Endothelial cell of umbilical vein (primary cell): ENCODE measurements at places on chromosomes 16 and 17. TPM values are rescaled to one million over a fixed set of nuclear protein-coding genes. Genes with fewer than 3 reads are reported as not detected.

The STH gene
- total RNA-seq = not detected in 2 replicates

The PLCG2 gene
- 9.6 and 13.6 TPM in 2 replicates for total RNA-seq

The GTF3C1 gene
- 79.3 and 86.1 TPM in 2 replicates for total RNA-seq

The PRSS33 gene
- not detected in 2 replicates for total RNA-seq

The CX3CL1 gene
- 1.2 and 2.3 TPM in 2 replicates for total RNA-seq

The ABCC12 gene
- not detected in 2 replicates for total RNA-seq

The TEX19 gene
- not detected in 2 replicates for total RNA-seq

The MEIOB gene
- total RNA-seq = not detected in 2 replicates

The CSH2 gene
- total RNA-seq = not detected in 2 replicates

The CDH11 gene
- 14.9 and 30.4 TPM in 2 replicates for total RNA-seq
